ENCODE measurements at places on chromosomes 2 and 18.

GRCh38 chr18:36398419-36398818 is 100.9 kb downstream of the FHOD3 start:
- DNase-seq: no peak

DNA sequence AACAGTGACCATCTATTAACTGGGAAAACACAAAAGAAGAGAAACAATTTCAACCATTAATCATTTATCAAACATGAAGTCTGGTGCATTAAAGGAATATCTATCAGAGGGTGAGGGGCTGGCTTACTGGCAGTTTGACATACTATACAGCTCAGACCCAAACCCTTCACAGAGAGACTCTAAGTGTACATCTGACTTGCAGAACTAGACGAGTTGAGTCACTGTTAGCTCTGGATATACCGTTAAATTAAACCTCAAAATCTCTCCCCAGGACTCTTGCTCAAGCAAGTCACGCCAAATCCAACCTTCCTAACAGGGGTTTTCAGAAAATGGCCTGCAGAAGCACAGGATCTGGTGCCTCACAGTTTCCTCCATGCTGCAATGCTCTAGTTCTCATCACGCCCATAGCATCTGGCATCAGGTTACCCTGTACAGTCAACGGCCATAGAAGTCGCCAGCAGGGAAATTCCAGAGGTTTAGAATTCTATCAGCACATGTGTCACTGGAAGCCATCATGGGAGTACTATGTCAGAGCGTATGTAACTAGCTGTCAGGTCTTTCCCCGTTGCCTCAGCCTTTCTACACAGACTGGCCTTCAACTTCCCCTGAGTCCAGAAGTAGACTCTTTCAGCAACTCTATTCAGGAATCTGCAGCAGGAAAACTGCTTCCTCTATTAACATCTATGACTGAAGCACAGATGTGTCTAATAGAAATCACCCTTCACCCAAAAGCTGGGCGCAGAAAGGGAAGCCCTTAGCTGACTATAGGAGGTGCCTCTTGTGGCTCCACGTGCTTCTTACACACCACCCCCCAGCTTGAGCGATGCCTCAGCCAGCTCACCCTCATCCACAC is 9.3 kb downstream of the TGOLN2 start:
- peak; percentile 35 for DNase-seq

- DNase-seq: no peak
Measured at GRCh38 chr18:71583252-71583651, 960.9 kb downstream of the CBLN2 start.

GRCh38 chr2:120177001-120177621 is 46.1 kb downstream of the TMEM185B start:
- DNase-seq: peak; percentile 58

DNA sequence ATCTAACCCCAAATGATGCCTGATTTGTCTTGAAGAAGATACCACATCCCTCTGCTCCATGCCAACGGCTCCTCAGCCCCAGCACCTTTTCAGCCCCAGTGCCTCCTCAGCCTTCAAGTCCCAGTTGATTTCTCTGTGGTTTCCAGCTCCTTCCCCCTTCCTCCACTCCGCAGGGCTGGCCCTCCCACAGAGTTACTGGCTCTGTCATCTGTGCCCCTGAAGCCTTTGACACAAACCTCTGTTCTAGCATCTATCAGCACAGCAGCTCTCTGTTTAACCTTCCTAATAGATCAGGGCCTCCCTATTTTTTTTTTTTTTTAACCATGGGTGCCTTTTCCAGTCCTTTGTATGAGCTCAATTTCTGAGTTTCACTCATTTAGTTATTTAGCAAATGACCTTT is 201.3 kb upstream of the CXCR4 start:
- no peak for DNase-seq

- DNase-seq: no peak
Measured at GRCh38 chr18:64210401-64210949, 61.6 kb upstream of the LINC00305 start.

- no peak for DNase-seq
Measured at GRCh38 chr2:23492921-23493320, 107.9 kb downstream of the KLHL29 start.

- DNase-seq: no peak
Measured at GRCh38 chr2:70977605-70978205, 725 bp upstream of the ANKRD53 start.

DNA sequence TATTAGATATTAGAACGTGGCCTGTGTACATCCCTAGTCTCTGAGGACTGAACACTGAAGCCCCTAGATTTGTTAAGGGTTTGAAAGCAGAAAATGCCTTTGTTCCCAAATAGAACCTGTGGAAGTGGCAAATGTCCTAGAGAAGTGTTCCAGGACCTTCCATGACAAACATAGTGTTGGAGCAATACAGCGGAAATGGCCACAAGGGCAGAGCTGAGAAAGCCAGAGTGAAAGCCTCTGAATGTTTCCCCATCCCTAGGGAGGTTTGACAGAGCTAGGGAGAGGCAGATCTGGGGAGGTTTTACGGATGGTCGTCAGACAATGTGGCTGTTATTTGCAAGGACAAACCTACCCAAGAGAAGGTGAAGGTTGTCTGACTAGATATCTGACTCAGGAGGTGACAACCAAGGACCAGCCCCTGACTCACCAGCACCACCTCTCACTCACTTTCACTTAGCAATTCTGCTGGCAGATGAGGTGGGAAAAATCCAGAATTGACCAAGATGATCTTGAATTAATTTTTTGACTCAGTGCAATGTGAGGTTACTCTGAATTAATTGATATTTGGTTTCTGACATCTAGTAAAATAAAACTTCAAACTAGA is 24.1 kb downstream of the RBM43 start:
- DNase-seq: no peak

DNA sequence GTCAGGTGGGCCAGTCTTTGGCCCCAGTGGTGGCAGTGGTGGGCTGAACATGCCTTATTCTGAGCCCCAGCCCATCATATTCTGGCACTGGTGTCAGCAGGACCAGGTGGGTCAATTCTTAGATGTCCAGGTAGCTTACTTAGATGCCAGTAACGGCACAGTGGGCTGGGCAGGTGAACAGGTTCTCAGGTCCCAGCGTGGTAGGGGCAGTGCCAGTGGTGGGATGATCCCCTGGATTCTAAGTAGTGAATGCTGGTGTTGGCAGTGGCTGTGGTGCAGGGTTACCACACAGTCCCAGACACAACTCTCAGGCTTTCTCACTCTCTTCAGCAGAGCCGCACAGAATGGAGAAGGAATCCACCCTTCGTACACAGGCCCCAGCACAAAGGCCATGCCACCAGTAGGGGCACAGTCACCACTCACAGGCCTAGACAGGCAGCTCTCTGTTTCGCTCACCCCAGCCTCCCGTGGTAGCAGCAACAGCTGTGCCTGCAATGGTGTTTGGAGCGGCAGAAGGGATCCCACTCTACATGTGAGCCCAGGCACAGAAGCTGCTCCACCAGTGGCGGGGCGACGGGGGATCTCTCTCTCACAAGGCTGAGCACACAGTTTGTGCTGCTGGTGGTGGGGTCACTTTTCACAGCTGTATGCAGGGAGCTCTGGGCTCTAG is 97.3 kb downstream of the ANKRD12 start:
- no peak for DNase-seq

GRCh38 chr2:40282428-40282827 is 169.5 kb downstream of the SLC8A1 start:
- DNase-seq: no peak

- DNase-seq: no peak
Measured at GRCh38 chr2:6757215-6757614, 108.5 kb downstream of the CMPK2 start.

DNA sequence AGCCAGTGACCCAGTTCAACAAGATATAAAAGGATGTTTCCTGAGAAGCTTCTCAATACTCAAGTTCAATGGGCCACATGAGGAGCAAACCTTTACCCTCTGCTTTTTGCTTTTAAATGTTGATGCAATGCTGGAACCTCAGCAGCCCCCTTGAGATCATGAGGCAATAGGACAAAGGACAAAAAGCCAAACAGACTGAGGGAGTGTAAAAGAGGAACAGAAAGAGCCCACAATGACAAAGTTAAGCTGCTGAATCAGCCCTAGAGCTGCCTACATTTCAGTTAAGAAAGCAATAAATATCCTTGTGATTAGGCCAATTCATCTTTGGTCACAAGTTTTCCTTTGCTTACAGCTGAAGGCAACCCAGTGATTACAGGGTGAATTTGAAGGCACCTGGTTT is 76.9 kb downstream of the MRO start:
- no peak for DNase-seq

DNA sequence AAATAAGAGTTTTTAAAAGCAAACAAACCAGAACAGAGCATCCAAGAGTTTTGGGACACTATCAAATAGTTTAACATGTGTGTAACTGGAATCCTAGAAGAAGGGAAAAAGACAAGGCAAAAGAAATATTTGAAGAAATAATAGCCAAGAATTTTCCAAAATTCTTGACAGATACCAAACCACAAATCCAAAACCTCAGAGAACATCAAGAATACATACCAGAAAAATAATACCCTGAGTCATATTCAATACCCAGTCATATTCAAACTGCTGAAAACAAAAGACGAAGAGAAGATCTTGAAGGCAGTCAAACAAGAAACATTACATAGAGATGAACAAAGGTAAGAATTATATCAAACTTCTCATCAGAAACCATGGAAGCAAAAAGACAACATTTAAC is 22.9 kb downstream of the INO80C start:
- DNase-seq: no peak

DNA sequence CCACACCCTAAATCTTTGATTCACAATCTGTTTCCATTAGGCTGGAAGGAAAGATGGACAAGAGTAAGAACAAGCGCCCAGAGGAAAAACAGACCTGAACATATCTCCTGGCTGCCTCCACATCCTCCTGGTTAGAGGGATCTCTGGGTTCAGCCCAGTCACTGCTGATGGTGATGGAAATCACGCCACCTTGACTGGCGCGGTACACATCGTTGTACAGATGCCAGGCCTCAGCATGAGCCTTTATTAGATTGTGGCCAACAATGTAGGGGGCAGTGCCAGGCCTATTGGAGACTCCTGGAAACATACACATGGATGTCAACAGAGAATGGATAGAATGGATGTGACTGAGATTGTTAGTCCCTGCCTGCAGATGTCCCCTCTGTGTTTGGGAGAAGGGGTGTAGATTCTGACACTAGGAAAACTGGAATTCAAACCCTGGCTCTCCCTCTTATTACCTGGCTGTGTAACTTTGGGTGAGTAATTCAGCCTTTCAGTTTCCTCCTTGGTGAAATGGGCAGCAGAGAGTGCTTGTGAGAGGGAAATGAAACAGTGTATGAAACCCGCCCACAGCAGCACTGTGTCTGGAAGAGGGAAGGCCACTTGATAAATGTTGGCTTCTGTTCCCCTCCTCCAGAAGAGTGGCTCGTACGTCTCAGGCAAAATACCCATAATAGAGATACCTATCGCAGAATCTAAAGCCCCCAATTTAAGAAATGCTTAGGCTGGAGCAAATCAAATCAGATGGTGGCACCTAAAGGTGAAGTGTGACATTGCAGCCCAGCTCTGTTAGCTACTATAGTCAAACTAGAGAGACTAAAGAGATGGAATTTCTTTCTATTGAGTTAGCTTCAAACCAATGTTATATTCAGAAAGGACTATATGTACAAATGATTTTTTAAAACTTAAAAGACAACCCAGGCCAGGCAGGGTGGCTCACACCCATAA is 36.2 kb downstream of the LCT start:
- no peak for DNase-seq

DNA sequence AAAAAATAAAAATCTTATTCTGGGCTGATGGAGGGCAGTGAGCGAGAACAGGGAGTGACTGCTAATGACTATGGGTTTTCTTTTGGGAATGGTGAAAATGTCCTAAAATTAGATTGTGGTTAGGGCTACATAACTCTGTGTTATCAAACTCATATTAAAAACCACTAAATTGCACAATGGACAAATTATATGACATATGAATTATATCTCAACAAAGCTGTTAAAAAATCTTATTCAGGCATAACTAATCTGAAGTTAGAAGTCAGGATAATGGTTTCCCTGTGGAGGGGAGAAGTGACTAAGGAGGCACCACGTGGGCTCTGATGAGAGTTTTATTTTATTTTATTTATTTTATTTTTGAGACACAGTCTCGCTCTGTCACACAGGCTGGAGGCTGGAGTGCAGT is 32.1 kb upstream of the DPP4 start:
- DNase-seq: no peak

DNA sequence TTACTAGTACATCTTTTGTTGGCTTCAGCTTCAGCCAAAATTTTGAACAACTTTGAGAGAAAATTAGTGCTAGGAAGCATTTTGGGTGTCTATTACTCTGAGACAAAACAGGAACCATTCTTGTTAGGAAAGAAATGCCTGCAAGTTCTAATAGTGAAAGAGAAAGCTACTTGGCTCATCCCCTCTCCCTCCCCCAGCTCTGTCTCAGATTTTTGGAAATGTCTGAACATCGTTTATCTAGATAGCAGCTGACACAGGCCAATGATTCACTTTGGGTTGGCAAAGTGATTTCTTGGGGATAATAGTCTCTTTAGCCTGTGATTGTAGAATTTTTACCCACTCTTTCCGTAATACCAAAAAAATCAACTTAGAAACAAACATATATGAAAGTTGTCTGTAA is 42.3 kb upstream of the PTPRM start:
- no peak for DNase-seq

DNA sequence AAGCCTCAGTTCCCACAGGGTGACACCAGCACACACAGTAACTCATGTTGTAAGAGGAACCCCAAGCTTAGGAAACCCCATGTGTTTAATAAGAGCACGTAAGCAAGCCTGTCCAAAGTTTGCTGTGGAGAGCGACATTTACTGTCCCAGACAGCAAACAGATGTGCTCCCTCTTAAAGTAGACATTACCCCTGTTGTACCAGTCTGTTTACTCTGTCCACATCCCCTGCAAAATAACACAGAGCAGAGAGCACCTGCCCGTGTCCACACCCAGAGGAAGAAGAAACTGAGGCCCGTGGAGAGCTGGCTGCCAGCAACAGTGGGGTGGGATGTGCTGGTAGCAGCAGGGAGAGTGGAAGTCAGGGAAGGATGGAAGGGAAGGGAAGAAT is 243.5 kb downstream of the GBX2 start:
- DNase-seq: no peak

DNA sequence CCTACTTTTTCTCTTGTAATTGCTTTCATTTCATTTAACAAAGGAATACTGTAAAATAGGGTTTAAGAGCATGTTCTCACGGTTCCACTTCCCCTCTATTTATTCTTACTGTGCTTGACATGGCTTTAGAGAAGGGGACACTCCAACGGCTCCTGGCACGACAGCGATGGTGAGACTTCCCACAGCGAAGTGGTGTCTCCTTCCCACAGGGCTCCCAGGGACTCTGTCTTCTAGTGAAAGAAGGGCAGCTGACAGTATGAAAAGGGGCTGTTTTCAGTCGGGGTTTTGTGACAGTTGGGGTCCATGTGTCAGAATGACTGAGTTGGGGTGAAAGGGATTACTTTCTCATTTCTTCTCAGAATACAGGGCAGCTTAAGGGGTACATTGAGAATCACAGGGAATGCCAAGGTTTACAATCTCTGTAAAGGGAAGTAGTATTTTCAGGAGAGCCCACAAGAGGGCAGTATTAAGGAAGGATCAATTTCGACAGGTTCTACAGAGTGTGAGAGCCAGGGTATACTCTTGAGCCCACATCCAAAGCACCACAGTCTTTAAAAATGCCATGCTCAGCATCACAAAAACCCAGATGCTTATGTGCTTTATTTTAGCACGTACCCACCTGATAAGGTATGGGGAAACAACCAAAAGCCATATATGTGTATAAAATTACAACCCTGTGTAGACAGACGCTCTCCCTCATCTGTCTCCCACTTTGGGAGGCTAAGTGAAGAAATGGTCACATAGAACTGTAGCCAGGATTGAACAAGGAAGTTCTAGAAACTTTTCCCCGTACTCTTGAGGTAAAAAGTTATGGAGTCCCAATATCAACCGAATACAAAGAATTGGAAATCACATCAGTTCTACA is 31.3 kb upstream of the RAPGEF4 start:
- no peak for DNase-seq

- peak; percentile 72 for DNase-seq
Measured at GRCh38 chr2:210476194-210477128, at the start of gene LANCL1. Gene LANCL1, minus strand, starts transcription at chr2:210476759. Its CDS starts 363 bp downstream, at chr2:210476396.

All from activated CD4-positive, alpha-beta T cell treated with anti-CD3 and anti-CD28 coated beads, Interleukin-2, amount 50 U/mL, for 24 hours (primary cell).